ENCODE measurements at places on chromosomes 11 and 22. TPM values are rescaled to one million over a fixed set of nuclear protein-coding genes. Genes with fewer than 3 reads are reported as not detected.

GRCh38 chr11:17561526-17561925 is 14.5 kb downstream of the OTOG start:
- DNase-seq: no peak
- no peaks in the 10 kb centered on the region for H3K36me3 ChIP-seq
- H3K4me1 ChIP-seq: no peaks in the 10 kb centered on the region
- H3K27me3 ChIP-seq: peaks cover 8% of the 10 kb centered on the region
- no peak overlapping the region for H3K27ac ChIP-seq

DNA sequence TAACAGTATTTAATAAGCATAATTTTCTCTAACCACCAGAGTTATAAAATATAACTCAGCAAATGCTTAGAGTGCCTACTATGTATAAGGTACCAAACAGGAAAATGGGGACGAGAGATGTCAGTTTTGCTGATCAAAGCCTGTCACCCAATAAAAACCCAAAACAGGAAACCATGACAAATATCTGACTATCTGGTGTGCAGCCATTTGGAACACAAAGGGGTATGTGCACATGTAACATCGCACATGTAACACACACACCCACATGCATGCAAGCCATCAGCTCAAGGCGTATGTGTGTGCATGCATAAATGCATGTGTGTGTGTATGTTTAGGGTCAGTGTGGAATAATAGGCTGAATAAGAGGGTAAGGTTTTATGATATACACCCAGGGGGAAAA is 64.2 kb downstream of the PRR5L start:
- peaks cover 22% of the 10 kb centered on the region for H3K27me3 ChIP-seq
- DNase-seq: no peak
- no peak overlapping the region for H3K27ac ChIP-seq
- no peak overlapping the region for H3K4me3 ChIP-seq
- H3K36me3 ChIP-seq: no peaks in the 10 kb centered on the region
- peaks cover 59% of the 10 kb centered on the region for H3K4me1 ChIP-seq

- no peak overlapping the region for H3K27ac ChIP-seq
- H3K4me3 ChIP-seq: no peak overlapping the region
- H3K4me1 ChIP-seq: peaks cover 6% of the 10 kb centered on the region
- no peak for DNase-seq
- peaks cover 79% of the 10 kb centered on the region for H3K27me3 ChIP-seq
These were observed 6.3 kb downstream of the NRXN2 start for GRCh38 chr11:64716473-64717267.

- no peaks in the 10 kb centered on the region for H3K27me3 ChIP-seq
- no peaks in the 10 kb centered on the region for H3K36me3 ChIP-seq
- H3K27ac ChIP-seq: no peak overlapping the region
- no peak overlapping the region for H3K4me3 ChIP-seq
- no peak for DNase-seq
- H3K4me1 ChIP-seq: no peaks in the 10 kb centered on the region
These were observed 250.3 kb downstream of the BRD1 start for GRCh38 chr22:49577168-49578060.

- H3K4me3 ChIP-seq: no peak overlapping the region
- no peak overlapping the region for H3K27ac ChIP-seq
- no peaks in the 10 kb centered on the region for H3K27me3 ChIP-seq
These were observed 10.5 kb downstream of the TOLLIP start for GRCh38 chr11:1298695-1299492.

- H3K4me1 ChIP-seq: no peaks in the 10 kb centered on the region
- no peaks in the 10 kb centered on the region for H3K36me3 ChIP-seq
- no peak overlapping the region for H3K27ac ChIP-seq
- peaks cover 2% of the 10 kb centered on the region for H3K27me3 ChIP-seq
- no peak overlapping the region for H3K4me3 ChIP-seq
- DNase-seq: no peak
These were observed 62.7 kb downstream of the STK33 start for GRCh38 chr11:8531312-8531711.

DNA sequence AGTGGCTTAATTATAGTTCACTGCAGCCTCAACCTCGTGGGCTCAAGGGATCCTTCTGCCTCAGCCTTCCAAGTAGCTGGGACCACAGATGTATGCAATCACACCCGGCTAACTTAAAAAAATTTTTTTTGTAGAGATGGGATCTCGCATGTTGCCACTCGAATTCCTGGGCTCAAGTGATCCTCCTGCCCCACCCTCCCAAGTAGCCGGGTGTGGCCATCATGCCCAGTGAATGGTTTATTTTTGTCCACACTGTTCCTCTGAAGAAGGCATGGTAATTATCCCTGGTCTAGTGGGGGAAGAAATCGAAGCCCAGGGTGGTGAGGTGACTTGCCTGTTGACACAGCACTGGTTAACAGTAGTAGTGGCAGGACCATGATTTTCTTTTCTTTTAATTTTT is 1.9 kb downstream of the SAC3D1 start:
- no peak for DNase-seq
- peaks cover 20% of the 10 kb centered on the region for H3K36me3 ChIP-seq
- H3K27me3 ChIP-seq: no peaks in the 10 kb centered on the region
- H3K4me1 ChIP-seq: peaks cover 24% of the 10 kb centered on the region
- no peak overlapping the region for H3K27ac ChIP-seq

DNA sequence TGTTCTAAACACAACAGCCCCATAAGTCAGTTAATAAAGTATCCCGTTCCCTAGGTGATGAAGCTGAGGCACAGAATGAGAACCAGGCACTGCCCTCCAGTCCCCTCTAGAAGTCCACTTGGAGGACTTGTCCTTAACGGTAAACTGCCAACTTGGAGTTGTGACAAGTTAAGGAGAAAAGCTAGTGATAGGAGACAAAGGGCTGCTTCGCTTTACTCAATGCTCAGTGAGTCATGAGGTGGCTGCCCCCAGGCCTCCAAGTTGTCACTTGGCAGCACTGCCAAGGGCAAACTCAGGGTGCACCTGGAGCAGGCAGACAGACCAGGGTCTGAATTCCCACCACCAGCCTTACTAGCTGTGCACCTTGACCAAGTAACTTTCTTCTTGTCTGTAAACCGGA is 13.5 kb downstream of the SLC43A1 start:
- no peaks in the 10 kb centered on the region for H3K4me1 ChIP-seq
- H3K36me3 ChIP-seq: peaks cover 19% of the 10 kb centered on the region
- no peak overlapping the region for H3K4me3 ChIP-seq
- no peak overlapping the region for H3K27ac ChIP-seq
- no peak for DNase-seq

GRCh38 chr11:61054927-61055562 is 47.2 kb upstream of the CD5 start:
- H3K36me3 ChIP-seq: peaks cover 88% of the 10 kb centered on the region
- H3K4me3 ChIP-seq: peak overlapping the region; percentile 47
- no peak for DNase-seq
- peaks cover 80% of the 10 kb centered on the region for H3K4me1 ChIP-seq
- no peaks in the 10 kb centered on the region for H3K27me3 ChIP-seq
- peak overlapping the region; percentile 96 for H3K27ac ChIP-seq

DNA sequence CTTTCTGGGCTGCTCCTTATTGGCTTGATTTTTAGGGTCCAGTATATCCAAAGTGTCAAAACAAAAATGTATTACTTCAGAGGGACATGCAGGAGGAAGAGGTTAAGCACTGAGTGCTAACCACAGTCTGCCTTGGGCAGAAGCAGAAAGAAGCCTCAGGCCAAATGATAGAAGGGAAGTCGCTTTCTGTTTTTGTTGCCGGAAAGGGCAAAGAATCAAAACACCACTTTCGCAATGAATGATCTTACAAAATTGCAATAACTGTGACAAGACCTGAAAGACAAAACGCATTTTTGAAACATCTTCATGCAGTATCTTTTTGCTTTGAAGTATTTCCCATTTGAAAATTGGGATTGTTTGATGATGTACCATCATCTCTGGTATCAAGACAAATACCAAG is 70.1 kb upstream of the PICALM start:
- H3K36me3 ChIP-seq: peaks cover 6% of the 10 kb centered on the region
- H3K4me1 ChIP-seq: peaks cover 63% of the 10 kb centered on the region
- peak overlapping the region; percentile 35 for H3K4me3 ChIP-seq
- peak; percentile 33 for DNase-seq

- no peak for DNase-seq
- peaks cover 32% of the 10 kb centered on the region for H3K4me1 ChIP-seq
- H3K27ac ChIP-seq: no peak overlapping the region
- no peak overlapping the region for H3K4me3 ChIP-seq
- H3K36me3 ChIP-seq: no peaks in the 10 kb centered on the region
These were observed 8.1 kb upstream of the DGKZ start for GRCh38 chr11:46338988-46339666.

DNA sequence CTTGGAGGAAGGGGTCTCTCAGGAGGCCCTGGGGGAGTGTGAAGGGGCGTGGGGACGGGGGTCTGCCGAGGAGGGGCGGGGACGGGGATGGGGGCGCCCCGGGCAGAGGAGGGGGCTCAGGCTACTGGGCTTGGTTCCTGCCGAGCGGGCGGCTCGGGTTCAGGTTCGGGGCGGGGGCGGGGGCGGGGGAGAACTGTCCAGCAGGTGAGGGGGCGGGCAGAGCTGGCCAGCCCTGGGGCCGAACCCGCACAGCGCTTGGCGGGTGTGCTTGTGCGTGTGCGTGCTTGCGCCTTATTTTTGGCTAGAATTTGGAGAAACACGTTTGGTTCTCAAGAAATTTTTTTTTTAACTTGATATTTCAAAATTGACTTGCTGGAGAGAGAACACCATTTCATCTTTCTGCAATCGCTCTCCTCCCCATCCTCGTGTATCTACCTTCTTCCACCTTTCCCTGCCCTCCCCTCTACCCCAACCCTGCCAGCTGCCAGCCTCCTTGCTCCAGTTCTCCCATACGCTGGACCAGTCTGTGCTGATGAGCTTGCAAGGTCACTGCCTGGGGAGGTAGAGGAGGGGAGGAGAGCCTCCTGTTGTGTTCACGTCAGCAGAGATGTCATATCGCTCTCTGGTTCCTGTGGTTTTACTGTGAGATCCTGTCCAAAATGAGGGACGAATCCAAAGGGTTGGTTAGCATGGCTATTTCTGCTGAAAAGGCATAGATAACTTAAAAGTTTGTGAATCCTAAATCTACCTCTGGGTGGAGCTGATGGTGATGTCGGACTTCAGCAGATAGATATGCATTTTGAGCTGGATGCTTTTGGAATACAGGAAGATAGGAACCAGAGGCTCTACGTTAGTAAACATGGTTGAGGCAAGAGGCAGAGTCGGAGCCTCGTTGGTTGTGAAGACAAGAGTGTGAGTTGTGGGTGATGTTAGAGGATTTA is 668 bp downstream of the MADD start:
- DNase-seq: peak; percentile 29
- peak overlapping the region; percentile 85 for H3K4me3 ChIP-seq
- H3K4me1 ChIP-seq: peaks cover 42% of the 10 kb centered on the region
- no peaks in the 10 kb centered on the region for H3K27me3 ChIP-seq

DNA sequence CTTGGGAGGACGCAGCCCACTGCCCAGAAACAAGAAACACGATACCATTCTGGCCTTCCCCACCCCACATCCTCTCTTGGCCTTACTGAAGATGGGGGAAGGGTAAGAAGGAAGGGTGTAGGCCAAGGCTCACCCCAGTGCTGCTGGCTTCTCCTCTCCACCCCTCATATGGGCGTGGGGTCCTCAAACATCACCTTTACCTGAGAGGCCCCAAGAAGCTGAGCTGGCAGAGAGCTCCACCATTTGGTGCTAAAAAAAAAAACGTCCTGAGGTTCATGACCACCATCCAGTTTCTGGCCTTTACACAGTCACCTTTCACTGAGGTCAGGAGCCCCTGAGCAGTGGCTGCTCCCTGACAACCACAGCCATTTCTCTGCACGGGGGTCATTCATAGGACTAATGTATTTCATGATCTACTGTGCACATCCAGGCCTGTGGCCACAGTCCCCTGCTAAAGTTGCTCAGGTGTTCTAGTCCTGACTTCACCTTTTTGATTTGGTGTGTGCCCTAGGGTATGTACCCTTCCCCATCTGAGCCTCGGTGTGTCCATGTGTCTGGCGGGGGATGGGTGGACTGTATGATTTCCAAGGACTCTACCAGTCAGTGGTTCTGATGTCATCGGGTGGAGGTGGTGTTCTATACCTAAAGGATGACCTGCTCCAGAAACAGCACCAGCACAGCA is 15.1 kb downstream of the RHOG start:
- DNase-seq: no peak
- peaks cover 30% of the 10 kb centered on the region for H3K4me1 ChIP-seq
- H3K36me3 ChIP-seq: peaks cover 66% of the 10 kb centered on the region
- H3K27me3 ChIP-seq: no peaks in the 10 kb centered on the region
- peak overlapping the region; percentile 53 for H3K27ac ChIP-seq

- peak overlapping the region; percentile 99 for H3K27ac ChIP-seq
- H3K4me1 ChIP-seq: peaks cover 92% of the 10 kb centered on the region
- H3K36me3 ChIP-seq: peaks cover 98% of the 10 kb centered on the region
- H3K27me3 ChIP-seq: no peaks in the 10 kb centered on the region
These were observed 55.7 kb downstream of the MYH9 start for GRCh38 chr22:36331912-36332622.

- H3K36me3 ChIP-seq: no peaks in the 10 kb centered on the region
- no peak overlapping the region for H3K27ac ChIP-seq
- DNase-seq: no peak
- H3K4me1 ChIP-seq: no peaks in the 10 kb centered on the region
- H3K4me3 ChIP-seq: no peak overlapping the region
These were observed 31.4 kb upstream of the CLDN5 start for GRCh38 chr22:19555651-19556050.

DNA sequence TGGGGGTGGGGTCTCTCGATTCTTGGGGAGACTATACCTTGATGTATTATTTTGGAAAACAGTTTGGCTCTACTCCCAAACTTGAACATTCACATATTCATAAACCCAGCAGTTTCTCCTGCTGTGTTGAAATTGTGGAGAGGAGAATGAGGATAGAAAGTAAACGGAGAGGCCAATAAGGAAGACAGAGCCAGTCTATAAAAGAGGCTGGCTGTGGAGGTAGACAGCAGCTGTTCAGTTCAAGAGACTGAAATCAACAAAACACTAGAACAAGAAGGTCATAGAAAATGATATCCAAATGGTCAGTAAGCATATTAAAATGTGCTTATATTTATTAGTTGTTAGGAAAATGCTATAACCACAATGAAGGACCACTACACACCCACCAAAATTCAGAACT is 1.9 kb upstream of the MOGAT2 start:
- no peak for DNase-seq
- H3K27ac ChIP-seq: no peak overlapping the region
- peaks cover 23% of the 10 kb centered on the region for H3K27me3 ChIP-seq
- H3K4me1 ChIP-seq: no peaks in the 10 kb centered on the region

Gene OR51I2
- total RNA-seq: not detected

Gene HOATZ
- not detected for total RNA-seq

Gene EFEMP2
- 8.8 TPM for total RNA-seq

Gene PNPLA5
- total RNA-seq: not detected

Gene MUC6
- not detected for total RNA-seq

Gene MMP1
- not detected for total RNA-seq

Gene SLC5A1
- total RNA-seq: not detected

Gene APOA1
- not detected for total RNA-seq
